ENCODE measurements at places on chromosomes 4 and X.

GRCh38 chrX:108162265-108162664 is 70.7 kb downstream of the ATG4A start:
- DNase-seq, result no peak

GRCh38 chr4:87053802-87054767 is 119.3 kb downstream of the AFF1 start:
- DNase-seq, result no peak

DNA sequence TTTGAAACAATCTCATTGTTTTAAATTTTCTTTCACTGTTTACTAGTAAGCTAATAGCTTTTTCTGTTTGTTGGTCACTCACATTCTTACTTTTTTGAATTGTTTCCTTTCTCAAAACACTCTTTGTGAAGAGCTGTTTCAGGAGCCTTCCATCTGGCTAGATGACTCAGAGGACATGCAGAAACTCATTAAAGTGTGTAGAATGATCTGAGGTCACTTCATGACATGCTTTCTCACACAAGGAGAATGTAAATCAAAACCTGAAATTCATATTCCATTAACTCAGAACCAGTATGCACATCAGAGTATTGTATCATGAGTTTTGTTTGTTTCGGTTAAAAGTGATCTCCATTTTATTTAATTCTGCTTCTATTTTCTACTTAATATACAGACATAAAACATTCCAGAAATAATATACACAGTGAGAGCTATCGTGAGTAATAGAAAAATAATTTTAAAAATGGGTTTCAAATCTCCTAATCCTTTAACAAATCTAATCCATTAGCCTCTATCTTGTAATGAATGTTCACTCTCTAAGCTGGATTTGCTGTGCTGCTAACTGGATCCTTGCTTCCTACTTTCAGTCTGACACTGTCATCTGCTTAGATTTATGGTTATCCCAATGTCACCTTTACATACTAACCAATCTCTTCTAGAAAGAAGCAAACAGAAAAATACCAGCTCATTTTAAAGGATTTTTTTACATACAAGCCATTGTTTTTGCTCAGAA is 449.6 kb downstream of the FSTL5 start:
- no peak for DNase-seq

DNA sequence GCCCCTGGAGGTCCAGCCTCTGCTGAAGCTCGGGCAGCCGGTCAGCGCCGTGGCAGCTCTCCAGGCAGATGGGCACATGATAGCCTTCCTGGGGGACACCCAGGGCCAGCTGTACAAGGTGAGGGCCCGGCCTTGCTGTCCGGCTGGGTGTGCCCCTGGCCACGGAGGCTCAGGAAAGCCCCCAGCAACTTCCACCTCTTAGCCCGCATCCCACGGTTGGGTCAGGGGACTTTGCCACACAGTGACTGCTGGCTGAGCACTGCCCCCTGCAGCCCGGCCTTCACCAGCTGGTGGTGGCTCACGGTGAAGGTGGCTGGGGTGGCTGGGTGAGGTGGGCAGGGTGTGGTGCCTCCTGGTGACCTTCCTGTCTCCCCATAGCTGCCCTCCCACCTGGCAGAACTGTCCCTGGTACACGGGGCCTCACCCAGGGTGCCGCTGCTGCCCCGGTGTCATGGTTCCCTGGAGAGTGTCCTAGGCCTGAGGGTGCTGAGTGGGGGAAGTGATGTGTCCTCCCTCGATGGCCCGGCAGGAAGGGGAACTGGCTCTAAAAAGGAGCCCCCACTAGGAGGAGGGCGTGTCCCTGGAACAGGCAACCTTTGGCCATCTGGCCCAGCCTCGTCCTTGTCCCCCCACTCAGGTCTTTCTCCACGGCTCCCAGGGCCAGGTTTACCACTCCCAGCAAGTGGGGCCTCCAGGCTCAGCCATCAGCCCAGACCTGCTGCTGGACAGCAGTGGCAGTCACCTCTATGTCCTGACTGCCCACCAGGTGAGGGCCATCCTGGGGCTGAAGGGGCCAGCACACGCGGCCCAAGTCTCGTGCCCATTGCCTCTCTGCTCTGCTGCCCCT is 4.5 kb downstream of the PLXNB3 start:
- DNase-seq, result no peak

GRCh38 chrX:18075603-18076002 is 145.1 kb downstream of the BEND2 start:
- no peak for DNase-seq

- DNase-seq, result peak; percentile 25
Observed at GRCh38 chr4:82798168-82799005, at the start of gene SCD5. Gene SCD5 (minus strand): TSS chr4:82798796. CDS start chr4:82798537, 259 bp downstream.

DNA sequence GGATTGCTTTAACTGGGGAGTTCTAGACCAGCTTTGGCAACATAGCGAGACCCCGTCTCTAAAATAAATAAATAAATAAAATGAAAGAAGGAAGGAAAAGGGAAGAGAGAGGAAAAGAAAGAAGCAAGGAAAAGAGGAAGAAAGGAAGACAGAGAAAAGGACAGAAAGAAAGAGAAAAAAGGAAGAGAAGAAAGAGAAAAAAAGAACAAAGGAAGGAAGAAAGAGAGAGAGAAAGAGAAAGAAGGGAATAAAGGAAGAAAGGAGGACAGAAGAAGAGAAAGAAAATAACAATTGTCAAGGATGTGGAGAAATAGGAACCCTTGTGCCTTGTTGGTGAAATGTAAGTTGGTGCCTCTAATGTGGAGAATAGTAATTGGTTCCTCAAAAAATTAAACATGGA is 74.6 kb downstream of the ANAPC4 start:
- DNase-seq, result no peak

- peak; percentile 71 for DNase-seq
Observed at GRCh38 chr4:78864405-78865024, 74.7 kb downstream of the PAQR3 start.

- DNase-seq, result no peak
Observed at GRCh38 chrX:9341291-9342201, 123.3 kb upstream of the TBL1X start.

- DNase-seq, result no peak
Observed at GRCh38 chrX:134162032-134162431, 75.0 kb upstream of the CCDC160 start.

GRCh38 chr4:187294861-187295260 is 571.2 kb upstream of the FAT1 start:
- DNase-seq, result no peak

DNA sequence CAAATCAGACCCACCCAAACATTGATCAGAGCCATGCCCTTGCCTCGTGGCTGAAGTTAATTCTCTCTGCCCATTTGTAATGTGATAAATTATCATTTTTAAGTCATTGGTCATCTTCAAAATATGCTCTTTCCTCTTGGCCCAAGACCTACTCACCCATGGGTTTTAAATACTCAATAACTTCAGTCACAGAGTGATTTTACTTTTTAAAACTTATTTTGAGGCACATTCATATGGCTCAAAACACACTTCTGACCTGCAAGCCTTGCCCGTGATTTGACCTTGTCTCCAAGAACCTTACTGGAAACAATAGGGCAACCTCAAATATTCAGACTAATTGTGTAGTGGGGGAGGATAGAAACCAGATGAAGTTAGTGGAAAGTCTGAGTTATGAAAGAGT is 176.2 kb upstream of the LNX1 start:
- no peak for DNase-seq

- DNase-seq, result no peak
Observed at GRCh38 chr4:71945791-71946190, 86.0 kb upstream of the NPFFR2 start.

DNA sequence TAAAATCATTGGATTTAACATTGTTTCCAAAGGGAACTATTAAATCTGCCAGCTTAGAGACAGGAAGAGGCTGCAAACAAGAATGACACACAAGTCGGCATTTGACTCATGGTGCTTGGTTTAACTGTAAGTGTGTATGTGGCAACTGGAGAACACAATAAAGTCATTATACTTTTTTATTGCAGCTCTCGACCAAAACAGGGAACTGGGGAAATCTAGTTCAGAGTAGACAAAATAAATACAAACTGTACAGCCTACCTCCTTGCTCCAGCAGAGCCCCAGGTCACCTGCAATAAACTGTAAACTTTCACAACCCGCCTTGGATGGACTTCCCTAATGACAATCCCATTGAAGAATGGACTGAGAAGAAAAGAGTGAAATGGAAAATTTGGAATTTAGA is 24.0 kb downstream of the NPY5R start:
- no peak for DNase-seq

GRCh38 chr4:100162027-100162685 is 28.1 kb downstream of the DDIT4L start:
- DNase-seq, result no peak

GRCh38 chr4:7956270-7956808 is 16.7 kb upstream of the AFAP1 start:
- DNase-seq, result no peak

- DNase-seq, result no peak
Observed at GRCh38 chrX:47499293-47499692, 16.3 kb upstream of the ZNF41 start.

GRCh38 chr4:113349430-113349829 is 300.0 kb downstream of the ANK2 start:
- no peak for DNase-seq

GRCh38 chrX:147749308-147749707 is 162.4 kb upstream of the FMR1 start:
- no peak for DNase-seq

GRCh38 chrX:44802613-44803012 is 41.2 kb upstream of the DUSP21 start:
- DNase-seq, result no peak

- no peak for DNase-seq
Observed at GRCh38 chrX:37716602-37717001, 31.0 kb downstream of the XK start.

- DNase-seq, result no peak
Observed at GRCh38 chr4:169971456-169972015, 54.7 kb downstream of the MFAP3L start.
